BJ (cell line): ENCODE measurements at places on chromosomes 16 and 17. TPM values are rescaled to one million over a fixed set of nuclear protein-coding genes. Genes with fewer than 3 reads are reported as not detected.

The TBC1D3D gene
- polyA plus RNA-seq: 1.3 and 2.0 TPM in 2 replicates

The GRAP gene
- polyA plus RNA-seq: 0.05 and 0.06 TPM in 2 replicates

The USP43 gene
- polyA plus RNA-seq: 0.16 and 0.23 TPM in 2 replicates

The FAM171A2 gene
- polyA plus RNA-seq: 1.3 and 2.3 TPM in 2 replicates

The ZNF594 gene
- polyA plus RNA-seq: 3.1 and 4.1 TPM in 2 replicates

The CTRB2 gene
- not detected in 2 replicates for polyA plus RNA-seq

The KCTD11 gene
- 16.2 and 19.8 TPM in 2 replicates for polyA plus RNA-seq

The MYH13 gene
- not detected in 2 replicates for polyA plus RNA-seq

The CEP20 gene
- polyA plus RNA-seq: 23.6 and 41.2 TPM in 2 replicates

The KRTAP29-1 gene
- polyA plus RNA-seq: not detected in 2 replicates

The ZPBP2 gene
- polyA plus RNA-seq: not detected in 2 replicates

The DPEP2 gene
- 0.10 and 0.25 TPM in 2 replicates for polyA plus RNA-seq

The CLDN7 gene
- 1.5 and 2.1 TPM in 2 replicates for polyA plus RNA-seq

The OTOP3 gene
- polyA plus RNA-seq: not detected in 2 replicates
